ENCODE measurements at places on chromosomes 16 and 17.

GRCh38 chr16:89554343-89554742 is 6.1 kb upstream of the RPL13 start:
- ATAC-seq = no peak

DNA sequence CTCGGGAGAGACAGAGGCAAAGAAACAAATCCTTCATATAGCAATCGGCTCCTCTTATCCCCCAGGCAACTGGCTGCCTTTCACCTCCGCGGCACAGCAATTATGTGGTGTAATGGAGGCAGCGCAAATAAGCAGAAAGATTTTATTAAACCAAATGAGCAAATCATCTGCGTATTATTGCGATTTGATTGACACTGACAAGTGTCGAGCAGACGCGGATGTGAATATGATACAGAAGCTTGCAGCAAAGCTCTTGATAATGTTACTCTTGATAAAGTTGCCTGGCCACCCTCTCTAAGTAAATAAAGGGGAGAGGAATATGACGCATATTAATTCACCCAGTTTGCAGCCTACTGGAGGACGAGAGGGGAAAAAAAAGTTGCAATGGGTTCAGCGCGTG is 26.5 kb upstream of the AKTIP start:
- ATAC-seq = no peak

GRCh38 chr17:27669136-27669535 is 38.1 kb downstream of the LGALS9 start:
- no peak for ATAC-seq

DNA sequence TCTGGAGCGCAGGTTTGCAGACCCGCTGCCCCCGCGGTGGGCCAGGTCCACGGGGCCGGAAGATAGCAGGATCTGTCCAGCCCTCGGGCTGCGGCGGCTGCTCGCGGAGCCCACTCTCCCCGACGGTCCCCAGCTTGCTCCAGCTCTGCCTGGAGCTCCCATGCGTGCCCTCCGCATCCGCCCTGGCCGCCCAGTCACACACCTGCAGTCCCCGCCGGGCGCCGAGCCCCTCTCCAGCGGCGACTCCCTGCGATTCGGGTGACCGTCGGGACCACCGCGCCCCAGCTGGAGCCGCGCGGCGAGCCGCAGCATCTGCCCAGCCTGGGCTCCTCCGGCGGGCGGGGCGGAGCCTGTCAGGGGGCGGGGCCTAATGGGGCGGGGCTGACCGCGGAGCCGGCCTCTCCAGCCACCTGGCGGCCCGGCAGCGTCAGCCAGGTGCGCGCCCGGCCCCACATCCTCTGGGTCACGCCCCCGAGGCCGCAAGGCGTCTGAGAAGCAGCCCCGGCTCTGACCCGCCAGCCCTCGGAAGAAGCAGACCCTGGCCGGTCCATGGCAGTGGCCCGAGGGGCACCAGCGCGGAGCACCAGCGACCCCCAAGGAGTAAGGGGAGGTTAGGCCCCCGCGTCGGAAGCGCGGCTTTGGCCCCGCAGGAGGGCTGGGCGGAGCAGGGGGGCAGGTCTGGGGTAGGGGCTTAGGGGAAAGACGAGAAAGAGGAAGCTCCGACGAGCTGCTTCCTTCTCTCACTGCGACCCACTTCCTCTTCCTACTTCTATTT is at the start of gene PIK3R5:
PIK3R5 (minus strand) TSS at position 314 of the 775 bp plus-strand sequence. CDS start 54,213 bp downstream, outside the sequence.
- peak; percentile 90 for ATAC-seq

GRCh38 chr17:58060596-58061191 is 22.5 kb upstream of the DYNLL2 start:
- ATAC-seq = peak; percentile 61

- peak; percentile 81 for ATAC-seq
These were observed 141.2 kb downstream of the WWOX start for GRCh38 chr16:78240459-78241222.

DNA sequence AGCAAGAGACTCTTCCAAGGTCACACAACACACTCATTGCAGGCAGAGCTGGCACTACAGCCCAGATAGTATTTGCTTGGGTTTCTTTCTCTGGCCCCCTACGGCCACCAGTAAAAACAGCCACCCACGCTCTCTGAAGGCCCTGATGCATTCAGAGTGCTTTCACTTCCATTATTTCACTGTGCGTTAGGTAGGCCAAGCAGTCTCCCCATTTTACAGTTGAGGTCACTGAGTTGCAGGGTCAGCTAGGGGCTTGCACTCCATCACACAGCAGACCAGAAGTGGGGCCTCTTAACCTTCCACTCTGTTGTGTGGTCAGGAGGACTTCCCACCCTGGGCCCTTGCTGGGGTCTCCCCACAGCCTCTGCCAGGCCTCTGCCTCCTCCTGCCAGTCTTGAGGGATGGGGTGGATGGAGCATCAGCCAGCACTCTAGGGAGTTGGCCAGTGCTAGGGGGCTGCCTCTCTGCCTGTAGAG is 2.5 kb downstream of the TBX21 start:
- ATAC-seq = no peak

- no peak for ATAC-seq
These were observed 3.6 kb downstream of the KRT17 start for GRCh38 chr17:41620583-41621434.

GRCh38 chr16:88677721-88678120 is 8.6 kb downstream of the SNAI3 start:
- ATAC-seq = no peak

GRCh38 chr17:59897090-59897489 is 4.2 kb downstream of the RPS6KB1 start:
- no peak for ATAC-seq

Data from esophagus mucosa (tissue), 1 donor.